ENCODE measurements at places on chromosomes 6 and 20. TPM values are rescaled to one million over a fixed set of nuclear protein-coding genes. Genes with fewer than 3 reads are reported as not detected.

PXDC1 gene
- polyA plus RNA-seq, result 12.1 TPM

TGM3 gene
- polyA plus RNA-seq, result not detected

PLAGL1 gene
- polyA plus RNA-seq, result 21.9 TPM

CDH26 gene
- polyA plus RNA-seq, result 0.46 TPM

ZNF311 gene
- 1.3 TPM for polyA plus RNA-seq

R3HDML gene
- not detected for polyA plus RNA-seq

SIRPD gene
- polyA plus RNA-seq, result not detected

FOXF2 gene
- polyA plus RNA-seq, result 0.15 TPM
